ENCODE measurements at places on chromosomes 4 and X.

- no peak for DNase-seq
Measured at GRCh38 chr4:69194166-69194565, 20.4 kb downstream of the UGT2B11 start.

DNA sequence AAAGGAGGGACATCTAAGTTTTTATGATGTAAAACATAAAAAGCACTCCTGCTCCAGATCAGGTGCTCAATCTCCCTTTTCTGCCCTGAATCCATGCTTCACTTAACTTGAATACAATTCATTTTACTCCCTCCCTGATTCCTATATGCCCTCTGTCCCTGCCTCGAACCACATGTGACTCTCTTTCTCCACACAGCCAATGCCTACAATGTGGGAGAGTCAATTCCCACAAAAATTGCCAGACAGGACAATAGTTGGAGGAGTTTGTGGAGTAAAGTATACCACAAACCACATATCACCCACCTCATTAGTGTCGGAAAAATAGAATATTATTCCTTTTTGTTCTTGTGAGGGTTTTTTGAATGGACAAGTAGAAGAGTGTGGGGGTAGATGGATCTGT lies 9.7 kb downstream of the AMMECR1 start:
- no peak for DNase-seq

- no peak for DNase-seq
Measured at GRCh38 chrX:103919270-103919637, 43.2 kb upstream of the TMSB15B start.

DNA sequence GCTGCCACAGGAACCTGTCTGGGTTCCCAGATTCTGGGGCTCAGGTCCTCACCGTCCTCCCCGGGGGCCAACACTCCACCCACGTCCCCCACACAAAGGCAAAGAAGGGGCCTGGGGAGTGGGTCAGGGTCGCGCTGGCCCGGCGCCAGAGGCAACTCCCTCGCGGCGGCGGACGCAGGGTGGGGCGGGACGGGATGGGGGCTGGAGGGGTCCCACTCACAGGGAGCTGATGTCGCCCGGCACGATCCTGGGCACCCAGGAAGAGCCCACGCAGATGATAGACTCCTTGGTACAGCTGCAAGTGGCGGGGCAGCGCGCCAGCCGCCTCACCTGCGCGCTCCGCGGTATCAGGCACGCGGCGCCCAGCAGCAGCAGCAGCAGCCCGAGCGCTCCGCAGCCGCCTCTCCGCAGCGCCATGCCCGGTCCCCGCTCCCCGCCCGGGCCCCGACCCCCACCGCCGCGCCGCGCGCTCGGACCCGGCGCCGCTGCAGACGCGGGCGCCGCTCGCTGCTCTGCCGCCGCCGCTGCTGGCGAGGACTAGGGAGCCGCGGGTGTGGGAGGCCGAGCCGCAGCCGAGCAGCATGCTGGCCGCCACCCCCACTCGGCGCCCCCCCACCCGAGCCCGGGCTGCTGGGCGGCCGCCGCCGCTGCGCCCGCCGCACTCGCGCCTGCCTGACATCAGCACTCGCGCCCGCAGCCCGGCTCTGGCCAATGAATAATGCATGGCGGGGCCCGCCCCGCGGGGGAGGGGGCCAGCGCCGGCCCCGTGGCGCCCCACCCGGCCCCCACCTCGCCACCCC lies at the start of gene LGI2:
TSS of gene LGI2 (minus strand) at position 670 of the 800 bp plus-strand sequence. CDS start at position 417, 253 bp downstream.
- no peak for DNase-seq

DNA sequence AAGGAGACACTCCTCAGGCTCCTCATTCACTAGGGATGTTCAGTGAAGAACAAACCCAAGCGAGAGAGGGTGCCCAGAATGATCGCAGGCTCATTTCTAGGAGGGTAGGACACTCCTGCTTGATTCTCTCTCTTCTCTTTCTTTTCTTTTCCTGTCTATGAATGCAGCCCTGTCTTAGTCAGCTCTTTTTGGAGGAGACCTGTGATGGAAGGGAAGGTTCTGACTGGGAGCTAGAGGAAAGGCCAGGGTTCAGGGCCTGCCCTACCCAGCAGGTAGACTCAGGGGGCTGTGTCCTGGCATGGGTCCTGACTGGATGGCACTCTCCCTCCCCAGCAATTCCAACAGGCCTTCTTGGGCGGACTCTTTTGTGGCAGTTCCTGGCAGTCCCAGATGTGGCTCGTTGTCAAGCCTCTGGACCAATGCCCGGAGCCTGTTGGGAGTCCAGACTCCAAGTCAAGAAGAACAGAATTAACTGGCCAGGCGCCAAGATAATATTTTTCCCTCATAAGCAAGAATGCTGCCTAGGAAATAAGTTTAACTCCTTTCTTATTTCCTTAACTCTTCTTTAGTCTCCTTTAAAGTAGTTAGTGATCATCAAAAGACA lies 139.4 kb upstream of the SCML1 start:
- no peak for DNase-seq

DNA sequence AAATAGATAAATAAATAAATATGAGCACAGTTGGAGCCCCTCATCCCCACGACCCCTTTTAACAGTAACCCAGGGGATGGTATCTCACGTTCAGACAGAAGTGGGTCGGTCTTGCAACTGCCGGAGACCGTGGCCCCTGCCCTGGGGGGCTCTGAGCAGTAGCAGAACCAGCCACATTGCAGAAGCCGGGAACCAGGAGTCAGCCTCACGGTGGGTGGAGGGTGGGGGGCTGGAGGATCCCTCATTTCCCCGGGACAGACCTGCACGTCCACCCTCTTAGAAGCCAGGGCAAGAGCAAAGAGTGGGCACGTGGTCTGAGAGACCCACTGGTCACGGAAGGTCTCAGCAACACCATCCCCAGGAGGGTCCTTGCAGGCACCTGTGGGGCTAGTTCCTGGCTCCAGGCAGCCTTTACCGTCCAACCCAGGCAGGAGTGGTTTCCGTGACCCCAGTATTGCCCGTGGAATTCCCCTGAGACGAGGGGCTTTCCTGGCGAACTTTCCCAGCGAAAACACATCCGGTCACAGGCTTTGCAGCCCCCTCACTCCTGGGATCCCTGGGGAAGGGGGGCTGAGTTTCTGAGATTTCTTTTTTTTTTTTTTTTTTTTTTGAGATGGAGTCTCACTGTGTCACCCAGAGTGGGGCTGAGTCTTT lies 8.8 kb upstream of the IL3RA start:
- DNase-seq: no peak

GRCh38 chrX:115898382-115899001 lies 272.1 kb upstream of the AGTR2 start:
- DNase-seq: no peak

DNA sequence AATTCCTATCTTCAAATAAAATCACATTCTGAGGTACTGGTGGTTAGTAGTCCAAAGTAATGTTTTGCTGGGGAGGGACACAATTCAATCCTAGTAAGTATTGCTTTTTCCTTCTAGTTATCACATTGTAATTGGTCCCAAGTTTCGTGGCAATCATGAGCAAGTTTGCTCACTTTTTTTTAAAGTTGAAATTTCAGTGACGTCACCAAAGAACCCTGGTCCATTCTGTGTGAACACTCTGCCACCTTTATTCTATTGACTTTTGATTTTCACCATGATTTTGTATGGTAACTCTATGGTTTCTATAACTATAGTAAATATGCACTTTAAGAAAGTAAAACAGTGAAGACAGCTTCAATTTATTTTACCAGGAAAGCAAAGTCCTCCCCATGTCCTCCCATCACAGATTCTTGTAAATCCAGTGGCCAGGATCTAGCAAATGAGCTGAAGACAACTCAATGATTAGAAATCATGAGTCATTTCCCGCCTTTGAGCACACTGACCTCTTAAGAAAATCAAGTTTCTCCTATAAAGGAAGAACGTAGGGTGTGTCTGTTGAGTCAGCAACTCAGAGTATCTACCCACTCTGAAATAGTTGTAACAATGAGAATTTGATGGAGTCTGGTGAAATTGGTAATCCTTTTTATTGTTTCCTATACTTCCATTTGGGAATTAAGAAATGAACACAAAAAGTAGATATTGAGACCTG lies 1306.6 kb upstream of the PABPC4L start:
- no peak for DNase-seq

DNA sequence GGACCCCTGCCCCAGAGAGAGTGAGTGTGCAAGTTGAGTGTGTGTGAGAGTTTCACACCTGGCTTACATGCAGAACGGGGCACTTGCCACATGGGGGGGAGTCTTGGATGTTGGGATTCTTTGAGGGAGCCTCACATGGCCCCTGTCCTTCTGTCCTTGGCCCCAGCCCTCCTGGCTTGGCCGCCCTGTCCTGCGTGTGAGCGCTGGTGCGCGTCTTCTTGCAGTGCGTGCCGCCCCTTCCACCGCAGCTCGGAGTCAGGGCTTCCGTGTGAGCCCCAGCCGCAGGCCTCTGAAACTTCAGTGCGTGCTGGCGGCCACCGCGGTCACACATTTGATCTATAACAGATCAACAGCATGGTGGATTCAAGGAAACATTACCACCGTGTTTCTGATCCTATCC lies 30.1 kb upstream of the HGFAC start:
- DNase-seq: no peak

- no peak for DNase-seq
Measured at GRCh38 chrX:124045109-124045508, 83.6 kb downstream of the STAG2 start.

DNA sequence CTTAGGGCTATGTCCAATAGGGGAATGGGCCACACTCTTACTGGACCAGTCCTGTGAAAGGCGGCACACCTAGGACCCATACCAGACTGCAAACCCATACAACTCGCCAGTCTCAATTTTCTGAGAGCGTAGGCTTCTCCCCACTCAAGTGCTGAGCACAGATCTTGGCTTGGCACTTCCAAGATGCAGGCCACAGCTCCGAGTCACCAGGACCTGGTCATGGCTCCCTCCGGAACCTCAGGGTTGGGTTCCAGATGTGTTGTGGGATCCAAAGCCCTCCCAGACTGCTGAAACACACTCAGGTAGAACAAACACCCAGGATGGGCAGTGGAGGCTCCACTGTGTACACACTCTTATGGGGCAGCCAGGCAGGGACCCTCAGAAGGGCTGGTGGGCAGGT lies 103.3 kb downstream of the TMEM144 start:
- no peak for DNase-seq

DNA sequence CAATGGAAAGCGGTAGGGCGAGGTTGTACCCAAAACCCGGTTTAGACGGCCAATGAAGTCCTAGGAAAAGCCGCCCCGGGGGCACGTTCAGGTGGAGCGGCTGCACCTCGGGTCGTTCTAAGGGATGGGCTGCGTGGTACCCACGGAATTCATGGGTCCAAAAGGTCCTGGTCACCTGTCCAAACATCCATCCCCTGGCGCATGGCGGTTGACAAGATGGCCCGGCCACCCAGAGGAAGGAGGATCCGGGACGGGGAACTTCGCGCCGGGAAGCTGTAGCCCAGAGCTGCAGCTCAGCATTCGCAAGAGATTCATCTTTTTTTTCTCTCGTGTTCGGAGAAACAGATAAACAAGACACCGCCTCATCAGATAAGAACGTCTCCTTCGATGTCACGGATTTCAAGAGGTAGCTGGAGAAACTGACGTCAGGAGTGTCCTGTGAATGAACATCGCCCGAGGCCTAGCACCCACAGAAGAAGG lies 10.9 kb downstream of the PITX2 start:
- no peak for DNase-seq

GRCh38 chrX:65871671-65872311 lies 168.1 kb downstream of the VSIG4 start:
- no peak for DNase-seq

DNA sequence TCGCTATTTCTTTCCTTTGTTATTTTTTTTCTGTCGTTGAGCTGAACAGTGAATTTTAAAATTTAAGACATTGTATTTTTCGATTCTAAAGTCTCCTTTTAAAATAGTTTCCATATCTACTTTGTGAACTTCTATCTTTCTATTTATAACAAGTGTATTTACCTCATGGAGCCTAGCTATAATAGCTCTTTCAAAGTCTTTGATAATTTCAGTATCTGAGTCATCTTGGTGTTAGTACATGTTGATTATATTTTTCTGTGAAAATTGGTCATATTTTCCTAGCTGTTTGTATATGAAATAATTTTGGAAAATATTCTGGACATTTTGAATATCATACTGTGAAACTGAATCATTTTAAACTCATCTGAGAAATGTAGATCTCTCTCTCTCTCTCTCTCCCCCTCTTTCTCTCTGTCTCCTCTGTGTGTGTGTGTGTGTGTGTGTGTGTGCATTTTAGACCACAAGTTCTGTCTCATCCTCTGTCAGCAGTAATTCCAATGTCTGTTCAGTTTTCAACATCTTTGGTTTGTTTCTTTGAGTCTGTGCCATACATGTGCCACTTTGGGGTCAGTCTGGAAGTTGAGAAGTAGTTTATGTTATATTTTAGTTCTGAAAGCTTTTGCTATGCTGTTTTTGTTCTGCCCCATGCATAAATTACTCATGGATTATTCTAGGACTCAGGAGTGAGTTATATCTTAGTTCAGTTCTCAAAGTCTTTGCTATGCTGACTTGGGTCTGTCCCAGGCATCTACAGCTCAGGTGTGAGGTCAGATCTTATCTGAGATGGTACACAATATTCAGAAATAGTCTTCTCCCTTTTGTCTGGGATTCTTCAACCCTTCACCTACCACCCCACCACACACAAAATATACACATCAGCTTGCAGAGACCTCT lies 366.4 kb upstream of the CASK start:
- no peak for DNase-seq

DNA sequence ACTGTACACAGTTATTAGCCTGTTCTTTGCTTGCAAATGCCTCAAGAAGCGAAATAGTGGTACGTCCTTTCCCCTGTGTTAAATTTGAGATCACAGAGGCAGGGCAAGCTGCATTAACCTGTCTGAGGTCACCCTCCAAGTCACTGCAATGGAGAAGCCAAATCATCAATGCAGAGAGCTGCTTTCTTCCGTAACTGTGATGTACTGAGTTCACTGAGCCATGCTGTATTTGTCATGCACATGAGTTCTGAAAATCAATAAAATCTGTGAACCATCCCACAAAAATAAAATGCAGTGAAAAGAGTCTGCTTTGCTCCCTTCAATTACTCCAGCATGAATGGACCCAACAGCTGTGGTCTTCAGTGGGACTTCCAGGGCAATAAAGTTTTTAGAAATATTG lies 393.5 kb downstream of the KCNIP4 start:
- DNase-seq: no peak

GRCh38 chrX:7993873-7994272 lies 66.7 kb upstream of the PNPLA4 start:
- DNase-seq: no peak

- DNase-seq: no peak
Measured at GRCh38 chrX:19769467-19769866, 117.9 kb downstream of the SH3KBP1 start.

DNA sequence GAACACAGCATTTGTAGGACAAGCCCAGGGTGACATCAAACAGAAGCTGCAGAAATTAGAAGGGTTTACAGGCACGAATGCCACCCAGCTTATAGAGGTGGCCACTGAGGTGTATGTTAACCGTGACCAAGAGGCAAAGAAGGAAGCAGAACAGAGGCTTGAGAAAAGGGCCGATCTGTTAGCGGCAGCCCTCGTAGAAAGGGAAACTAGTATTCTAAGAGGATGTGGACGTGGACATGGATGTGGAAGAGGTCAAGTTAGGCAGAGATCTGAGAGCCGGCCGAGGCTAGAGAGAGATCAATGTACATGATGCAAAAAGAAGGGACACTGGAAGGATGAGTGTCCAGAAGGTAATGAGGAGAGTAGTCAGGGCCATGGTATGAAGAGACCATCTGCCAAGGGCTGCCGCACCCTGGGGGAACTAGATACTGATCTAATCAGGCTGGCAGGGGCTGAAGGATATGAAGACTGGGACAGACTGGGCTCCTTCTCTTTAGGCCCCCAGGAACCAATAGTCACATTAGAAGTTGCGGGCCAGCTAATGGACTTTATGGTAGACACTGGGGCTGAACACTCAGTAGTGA lies 27.5 kb downstream of the LIAS start:
- DNase-seq: no peak

GRCh38 chr4:145098675-145099037 lies 545 bp downstream of the ABCE1 start:
- DNase-seq: no peak

- no peak for DNase-seq
Measured at GRCh38 chrX:2577844-2578466, 77.2 kb upstream of the DHRSX start.

All from activated CD8-positive, alpha-beta memory T cell treated with anti-CD3 and anti-CD28 coated beads for 1 hour (primary cell).